CD8-positive, alpha-beta memory T cell (primary cell): ENCODE measurements at places on chromosomes 12 and 14.

DNA sequence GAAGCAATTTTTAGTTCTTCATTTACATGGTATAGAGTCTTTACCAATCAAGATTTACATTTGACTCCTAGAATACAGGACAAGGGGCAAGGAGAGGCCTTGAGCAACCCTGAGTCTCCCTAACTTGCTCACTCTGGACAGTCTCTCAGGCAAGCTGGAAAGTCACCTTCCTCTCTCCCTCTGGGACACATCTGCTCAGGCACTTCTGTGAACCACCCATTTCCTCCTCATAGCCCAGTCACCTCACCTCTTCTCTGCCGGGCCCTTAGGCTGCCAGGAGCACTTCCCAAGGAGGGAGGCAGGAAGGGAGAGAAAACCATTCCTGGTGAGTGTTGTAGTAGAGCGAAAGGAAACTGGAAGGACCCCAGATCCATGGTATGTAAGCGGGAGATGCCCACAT, 202.8 kb downstream of the TTC7B start:
- no peak for DNase-seq

- DNase-seq: no peak
Measured at GRCh38 chr14:100376751-100377171, 53.6 kb downstream of the SLC25A47 start.

- DNase-seq: no peak
Measured at GRCh38 chr14:90780519-90780918, 35.7 kb downstream of the TTC7B start.

- DNase-seq: no peak
Measured at GRCh38 chr12:71193041-71193440, 35.2 kb upstream of the TSPAN8 start.

DNA sequence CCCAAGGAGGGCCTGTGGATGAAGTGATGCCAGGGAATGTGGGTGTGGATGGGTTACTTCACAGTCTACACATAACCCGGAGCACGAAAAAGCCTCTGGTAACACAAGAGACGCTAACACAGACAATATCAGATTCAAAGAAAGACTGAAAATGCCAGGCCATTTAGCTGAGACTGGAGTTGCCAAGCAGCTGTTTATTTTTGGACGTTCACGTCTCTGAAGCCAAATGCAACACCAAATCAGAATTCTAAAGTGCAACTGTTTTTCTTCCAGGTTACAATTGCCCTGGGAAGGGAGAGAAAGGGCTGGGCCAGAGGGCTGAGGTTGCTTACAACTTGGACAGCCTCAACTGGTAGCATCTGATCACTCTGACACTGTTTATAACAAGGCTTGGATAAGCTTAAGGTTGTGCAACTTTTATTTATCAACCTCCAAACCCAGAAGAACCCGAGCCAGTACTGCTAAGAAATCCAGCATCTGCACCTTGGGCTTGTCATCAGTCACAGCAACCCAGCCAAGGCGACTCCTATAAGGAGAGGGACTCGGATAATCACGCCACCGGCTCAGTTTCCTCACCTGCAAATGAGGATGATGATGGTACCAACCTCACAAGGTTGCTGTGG, 24.8 kb downstream of the NUAK1 start:
- no peak for DNase-seq

DNA sequence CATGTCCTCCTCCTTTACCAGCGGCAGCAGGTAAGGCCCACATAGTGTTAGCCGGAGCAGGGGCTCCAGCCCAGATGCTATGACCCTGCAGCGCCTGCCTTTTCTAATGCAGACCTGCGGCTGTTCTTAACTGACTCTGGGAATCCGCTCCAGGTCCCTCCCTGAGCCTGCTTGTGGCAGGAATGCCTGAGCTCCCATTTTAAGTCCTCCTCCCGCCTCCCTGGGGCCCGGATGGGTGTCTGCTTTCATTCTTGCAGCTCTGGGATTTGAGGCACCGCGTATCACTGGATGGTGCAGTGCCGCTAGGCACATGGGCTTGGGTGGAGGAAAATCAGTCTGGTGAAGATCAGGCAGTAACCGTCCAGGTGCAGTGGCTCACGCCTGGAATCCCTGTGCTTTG, 7.6 kb downstream of the TSPAN9 start:
- no peak for DNase-seq

DNA sequence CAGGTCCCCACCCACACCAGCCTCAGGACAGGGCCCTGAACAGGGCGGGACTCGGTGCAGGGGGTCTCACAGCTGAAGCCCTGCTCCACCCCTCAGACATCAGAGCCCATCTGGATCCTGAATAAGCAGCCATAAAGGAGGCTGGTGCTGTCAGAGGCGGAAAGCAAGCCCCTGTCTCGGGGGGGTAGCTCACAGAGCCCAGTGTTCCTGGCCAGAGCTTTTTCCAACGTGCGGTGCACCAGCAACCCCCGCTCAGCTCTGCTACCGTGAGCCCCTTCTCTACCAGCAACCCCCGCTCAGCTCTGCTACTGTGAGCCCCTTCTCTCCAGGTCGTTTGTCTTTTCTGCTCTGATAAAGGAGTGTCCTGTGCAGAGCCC, 136.5 kb upstream of the SFSWAP start:
- DNase-seq: no peak

DNA sequence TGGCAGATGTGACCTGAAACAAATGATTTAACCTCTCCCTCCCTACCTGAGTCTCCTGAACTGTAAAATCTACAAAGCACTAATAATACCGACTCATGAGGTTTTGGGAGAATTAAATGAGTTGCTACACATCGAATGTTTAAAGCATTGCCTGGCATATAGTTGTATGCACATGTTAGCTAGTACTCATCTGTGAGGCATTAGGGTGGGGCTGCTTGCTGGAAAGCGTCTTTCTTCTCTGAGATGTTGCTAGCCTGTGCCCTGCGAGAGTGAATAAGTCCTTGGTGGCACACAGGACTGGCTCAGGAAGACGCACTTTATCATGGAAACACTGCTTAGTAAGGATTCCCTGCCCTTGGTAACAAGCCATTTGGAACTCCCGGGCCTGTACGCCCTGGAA, 6.1 kb downstream of the RAPGEF3 start:
- no peak for DNase-seq

DNA sequence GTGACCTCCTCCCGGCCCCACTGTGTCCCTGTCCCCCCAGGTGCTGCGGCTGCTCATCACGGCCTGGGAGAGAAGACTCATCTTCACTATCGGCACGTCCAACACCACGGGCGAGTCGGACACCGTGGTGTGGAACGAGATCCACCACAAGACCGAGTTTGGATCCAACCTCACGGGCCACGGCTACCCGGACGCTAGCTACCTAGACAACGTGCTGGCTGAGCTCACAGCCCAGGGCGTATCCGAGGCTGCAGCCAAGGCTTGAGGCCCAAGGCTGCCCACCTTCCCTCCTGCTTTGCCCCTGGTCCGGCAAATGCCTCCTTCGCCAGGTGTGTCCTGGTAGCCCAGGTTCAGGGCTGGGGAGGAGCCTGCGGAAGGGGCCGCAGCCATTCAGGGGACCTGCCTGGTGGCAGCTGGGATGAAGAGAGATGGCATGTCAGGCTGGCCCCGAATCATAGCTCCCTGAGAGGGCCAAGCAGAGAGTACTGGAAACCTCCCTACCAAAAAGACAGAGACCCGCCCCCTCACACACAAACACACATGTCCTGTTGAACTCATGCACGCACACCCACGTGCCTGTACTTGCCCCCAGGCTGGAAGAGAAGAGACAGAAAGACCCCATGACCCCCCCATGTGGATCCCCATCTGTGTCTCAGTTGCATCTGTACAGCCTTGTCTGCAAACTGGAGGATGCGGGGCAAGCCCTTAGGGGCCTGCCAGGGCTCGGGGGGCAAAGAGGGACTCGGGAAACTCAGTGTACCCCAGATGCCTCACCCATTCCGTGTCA, 38.7 kb downstream of the RASAL1 start:
- no peak for DNase-seq

- DNase-seq: no peak
Measured at GRCh38 chr12:18723752-18724151, 14.1 kb downstream of the PLCZ1 start.

DNA sequence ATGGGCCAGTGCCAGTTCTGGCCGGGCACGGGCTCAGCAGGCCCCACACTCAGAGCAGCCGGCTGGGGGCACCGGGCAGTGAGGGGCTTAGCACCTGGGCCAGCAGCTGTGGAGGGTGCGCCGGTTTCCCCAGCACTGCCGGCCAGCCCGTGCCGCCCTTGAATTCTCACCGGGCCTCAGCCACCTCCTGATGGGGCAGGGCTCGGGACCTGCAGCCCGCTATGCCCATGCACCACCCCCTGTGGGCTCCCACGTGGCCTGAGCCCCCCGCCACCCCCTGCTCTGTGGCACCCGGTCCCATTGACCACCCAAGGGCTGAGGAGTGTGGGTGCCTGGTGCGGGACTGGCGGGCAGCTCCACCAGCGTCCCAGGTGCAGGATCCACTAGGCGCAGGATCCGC, 15.4 kb upstream of the GTF2A1 start:
- DNase-seq: no peak

GRCh38 chr14:22174412-22175277, 414.4 kb downstream of the DAD1 start:
- DNase-seq: no peak

- DNase-seq: no peak
Measured at GRCh38 chr12:117370588-117370987, 9.2 kb upstream of the NOS1 start.

GRCh38 chr12:72570601-72571000, 298.4 kb downstream of the TRHDE start:
- no peak for DNase-seq

GRCh38 chr14:105187935-105188524, 6.9 kb upstream of the NUDT14 start:
- no peak for DNase-seq

- DNase-seq: no peak
Measured at GRCh38 chr12:45138609-45139008, 77.3 kb upstream of the ANO6 start.

DNA sequence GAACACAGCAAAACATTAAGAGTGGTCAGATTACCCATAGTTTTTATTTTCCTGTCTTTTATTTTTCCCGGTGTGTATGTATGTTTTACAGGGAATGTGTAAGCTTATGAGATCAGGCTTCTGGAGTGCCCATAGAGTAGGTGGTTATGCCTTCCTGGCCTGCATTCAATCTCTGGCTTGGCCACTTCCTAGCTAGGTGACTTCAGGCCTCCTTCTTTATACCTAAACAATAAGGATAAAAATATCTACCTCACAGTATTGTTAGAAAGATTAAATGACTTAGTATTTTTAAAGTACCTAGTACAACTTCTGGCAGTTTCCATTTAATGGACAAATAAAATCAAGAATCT, 42.4 kb downstream of the ITPR2 start:
- DNase-seq: no peak

- DNase-seq: no peak
Measured at GRCh38 chr12:52210186-52210924, 18.5 kb upstream of the KRT80 start.

- DNase-seq: no peak
Measured at GRCh38 chr14:52693036-52693435, 2.3 kb downstream of the ERO1A start.

- DNase-seq: no peak
Measured at GRCh38 chr12:132227118-132227517, 82.9 kb downstream of the NOC4L start.

- DNase-seq: peak; percentile 17
Measured at GRCh38 chr12:29317556-29318363, 63.2 kb downstream of the ERGIC2 start.

GRCh38 chr12:5899675-5900074, 45.4 kb downstream of the ANO2 start:
- DNase-seq: no peak

GRCh38 chr12:104467346-104467837, 10.6 kb downstream of the CHST11 start:
- no peak for DNase-seq

DNA sequence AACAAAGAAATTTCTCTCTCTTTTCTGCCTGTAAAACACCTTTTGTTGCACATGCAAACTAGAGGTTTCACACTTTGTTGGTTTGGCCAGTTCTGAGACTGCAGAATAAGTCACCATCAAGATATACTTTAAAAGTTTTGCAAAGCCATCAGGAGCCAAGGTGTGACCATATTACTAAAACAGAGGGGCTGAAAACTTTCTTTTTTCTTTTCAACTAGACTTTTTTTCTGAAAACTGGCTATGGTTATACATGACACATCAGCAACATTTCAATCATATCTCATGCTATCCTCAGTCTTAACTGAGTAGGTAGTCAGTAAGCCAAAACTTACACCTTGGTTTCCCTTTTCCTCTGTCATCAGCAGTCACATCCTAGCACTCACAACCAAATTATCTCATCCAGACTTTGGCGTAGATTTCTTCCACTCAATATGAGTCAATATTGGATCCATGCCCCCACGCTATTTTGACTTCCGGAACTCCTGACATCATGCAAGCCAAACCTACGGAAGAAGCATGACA, 4.1 kb upstream of the IFNG start:
- no peak for DNase-seq

- DNase-seq: no peak
Measured at GRCh38 chr12:13546231-13546630, 349.7 kb downstream of the EMP1 start.

- DNase-seq: no peak
Measured at GRCh38 chr12:53960187-53961024, 5.7 kb downstream of the HOXC12 start.

- no peak for DNase-seq
Measured at GRCh38 chr12:78600541-78600940, 264.0 kb upstream of the SYT1 start.

- DNase-seq: no peak
Measured at GRCh38 chr14:88379706-88380343, 5.6 kb upstream of the SPATA7 start.

DNA sequence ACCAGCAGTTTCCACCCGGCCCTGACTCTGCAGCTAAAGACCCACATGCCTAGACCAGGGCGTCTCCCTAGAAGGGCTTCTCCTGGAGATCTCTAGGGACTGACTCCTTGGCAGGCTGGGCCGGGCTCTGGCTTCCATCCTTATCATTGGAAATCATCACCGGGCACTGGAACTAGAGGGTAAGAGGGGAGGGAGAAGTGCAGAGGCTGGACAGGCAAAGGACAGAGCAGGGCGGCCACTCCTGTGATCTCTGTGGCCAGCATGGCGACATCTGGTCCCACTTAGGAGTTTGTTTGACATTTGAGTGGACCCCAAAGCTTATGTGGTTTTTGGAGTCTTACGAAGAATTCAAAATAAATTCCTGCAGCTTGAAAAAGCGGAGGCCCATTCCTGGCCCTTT, 7.1 kb downstream of the LTBP2 start:
- no peak for DNase-seq

GRCh38 chr12:93168751-93169150, 209.0 kb upstream of the NUDT4 start:
- no peak for DNase-seq
